ENCODE measurements at places on chromosomes 7 and 10. TPM values are rescaled to one million over a fixed set of nuclear protein-coding genes. Genes with fewer than 3 reads are reported as not detected.

DNA sequence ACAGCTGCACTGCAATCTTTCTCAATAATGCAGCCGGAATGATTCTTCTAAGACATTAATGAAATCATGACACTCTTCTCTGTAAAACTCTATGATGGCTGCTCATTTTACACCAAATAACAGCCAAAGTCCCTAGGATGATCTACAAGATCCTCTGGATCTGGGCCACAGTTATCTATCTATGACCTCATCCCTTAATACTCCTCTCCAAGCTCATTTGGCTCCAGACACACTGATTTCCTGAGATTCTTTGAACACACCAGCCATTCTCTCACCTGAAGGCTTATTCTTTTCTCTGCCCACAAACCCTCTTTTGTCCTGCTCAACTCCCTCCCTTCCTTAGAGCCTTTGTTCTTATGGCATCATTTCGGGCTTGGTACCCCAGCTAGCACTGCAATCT is 577.4 kb upstream of the ANKRD30A start:
- no peak for DNase-seq

- DNase-seq, result no peak
These were observed 45.2 kb downstream of the SRRM3 start for GRCh38 chr7:76246804-76247389.

GRCh38 chr10:22500656-22501340 is 155.5 kb downstream of the SPAG6 start:
- no peak for DNase-seq

RNF133 gene
- total RNA-seq, result 1.2 TPM

AKR1C1 gene
- 42.0 TPM for total RNA-seq

DNMBP gene
- 12.5 TPM for total RNA-seq

PRKCQ gene
- total RNA-seq, result 9.8 TPM

LRRC61 gene
- 10.2 TPM for total RNA-seq

- DNase-seq, result no peak
These were observed 36.0 kb upstream of the GLI3 start for GRCh38 chr7:42272793-42273665.

GPRIN2 gene
- 56.2 TPM for total RNA-seq

DNA sequence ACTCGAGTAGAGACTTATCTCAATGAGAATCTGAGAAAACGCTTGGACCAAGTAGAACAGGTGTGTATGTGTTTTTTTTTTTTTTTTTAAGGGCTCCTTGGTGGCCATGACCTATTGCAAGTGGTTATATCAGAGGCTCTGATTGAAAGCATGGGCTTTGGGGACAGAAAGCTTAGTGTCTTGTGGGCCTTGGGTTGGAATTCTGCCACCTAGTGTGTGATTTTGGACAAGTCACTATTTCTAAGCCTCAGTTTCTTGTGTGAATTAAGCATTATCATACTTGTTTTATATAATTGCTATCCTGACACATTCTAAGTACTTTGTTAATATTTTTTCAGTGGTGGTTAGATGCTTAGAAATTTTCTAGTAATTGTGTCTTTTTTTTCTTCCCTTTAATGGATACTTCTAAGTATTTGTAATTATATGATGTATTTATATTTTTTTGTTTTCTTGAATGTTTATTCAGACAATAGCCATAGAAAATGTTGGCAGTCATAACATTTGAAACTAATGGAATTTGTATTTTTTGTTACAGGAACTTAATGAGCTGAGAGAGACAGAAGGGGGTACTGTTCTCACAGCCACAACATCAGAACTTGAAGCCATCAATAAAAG is 33.1 kb downstream of the SMC3 start:
- DNase-seq, result no peak

- DNase-seq, result no peak
These were observed 103.2 kb upstream of the CYP26C1 start for GRCh38 chr10:92957223-92958010.

GRCh38 chr7:42176724-42177101 is 60.3 kb downstream of the GLI3 start:
- DNase-seq, result no peak

DNA sequence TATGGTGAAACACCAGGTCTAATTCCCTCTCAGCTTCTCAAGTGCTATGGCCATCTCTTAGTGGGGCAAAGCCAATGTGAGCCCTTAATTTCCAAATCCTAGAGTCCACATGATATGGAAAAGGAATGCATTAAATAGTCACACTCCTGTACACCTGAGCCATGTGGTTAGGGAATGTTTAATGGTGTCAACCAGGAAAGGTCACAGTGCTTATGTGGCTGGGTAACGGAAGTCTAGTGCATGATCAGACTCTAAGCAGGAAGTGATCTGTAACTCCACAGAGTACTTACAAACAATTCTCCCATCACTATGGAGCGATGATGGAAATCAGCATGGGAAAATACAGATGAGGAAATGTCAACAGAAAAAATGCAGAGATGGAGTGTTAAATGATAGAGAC is 148.8 kb downstream of the MAGI2 start:
- DNase-seq, result no peak

DNA sequence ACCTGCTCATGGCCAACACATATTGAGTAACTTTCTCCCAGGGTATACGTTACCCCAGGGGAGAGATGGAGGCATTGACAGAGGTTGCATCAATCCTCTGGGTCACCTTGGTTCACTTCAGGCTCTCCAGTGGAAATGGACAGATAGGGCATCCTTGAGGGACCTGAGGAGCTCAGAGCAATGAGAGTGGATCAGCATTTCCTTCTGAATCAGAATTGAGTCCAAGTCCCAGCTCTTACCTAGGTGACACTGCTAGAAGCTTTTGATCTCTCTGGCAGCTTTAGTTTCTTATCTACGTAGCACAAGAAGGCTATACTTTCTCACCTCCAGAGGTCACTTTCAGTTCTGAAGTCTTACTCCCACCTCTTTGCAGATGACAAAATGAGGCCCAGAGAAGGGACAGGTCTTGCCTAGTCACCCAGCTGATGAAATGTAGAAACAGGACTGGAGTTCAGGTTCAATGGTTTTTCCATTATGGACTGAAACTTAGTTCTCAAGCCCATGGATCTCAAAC is 35.2 kb downstream of the PANK1 start:
- DNase-seq, result no peak

GRCh38 chr7:50358779-50359178 is 54.3 kb downstream of the IKZF1 start:
- no peak for DNase-seq

GRCh38 chr10:133353202-133353959 is 4.4 kb downstream of the FUOM start:
- DNase-seq, result no peak

DNA sequence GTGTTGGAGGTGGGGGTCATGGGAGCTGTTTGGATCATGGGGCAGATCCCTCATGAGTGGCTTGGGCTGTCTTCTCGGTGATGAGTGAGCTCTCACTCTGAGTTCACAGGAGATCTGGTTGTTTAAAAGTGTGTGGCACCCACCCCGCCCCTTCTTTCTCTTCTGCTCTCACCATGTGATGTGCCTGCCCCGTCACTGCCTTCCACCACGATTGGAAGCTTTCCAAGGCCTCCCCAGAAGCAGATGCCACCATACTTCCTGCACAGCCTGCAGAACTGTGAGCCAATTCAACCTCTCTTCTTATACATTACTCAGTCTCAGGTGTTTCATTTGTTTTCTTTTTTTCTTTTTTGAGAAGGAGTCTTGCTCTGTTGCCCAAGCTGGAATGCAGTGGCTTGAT is 170.0 kb downstream of the PTPN20 start:
- DNase-seq, result no peak

DNA sequence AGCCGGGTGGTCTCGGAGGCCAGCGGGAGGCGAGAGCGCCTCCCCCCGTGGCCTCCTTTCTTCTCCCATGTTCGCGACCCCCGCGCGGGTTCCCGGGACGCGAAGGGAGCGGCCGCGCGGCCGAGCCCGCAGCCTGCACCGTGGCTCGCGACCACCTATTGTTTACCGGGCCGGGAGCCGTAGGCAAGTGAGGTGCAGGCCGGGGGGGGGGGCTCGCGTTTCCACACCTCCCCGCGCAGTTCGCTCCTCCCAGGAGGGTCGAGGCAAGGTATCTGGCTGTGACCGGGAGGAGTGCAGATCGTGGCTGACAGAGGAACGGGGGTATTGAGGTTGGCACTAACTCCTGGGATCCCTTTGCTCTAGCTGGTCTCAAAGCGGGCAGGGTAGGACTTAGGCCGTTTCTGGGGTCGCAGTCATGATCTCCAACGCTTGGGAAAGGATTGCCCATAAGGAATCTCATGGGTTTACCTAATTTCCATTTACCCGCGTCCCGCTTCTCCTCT is 734 bp downstream of the PTPN12 start:
- peak; percentile 80 for DNase-seq

DNA sequence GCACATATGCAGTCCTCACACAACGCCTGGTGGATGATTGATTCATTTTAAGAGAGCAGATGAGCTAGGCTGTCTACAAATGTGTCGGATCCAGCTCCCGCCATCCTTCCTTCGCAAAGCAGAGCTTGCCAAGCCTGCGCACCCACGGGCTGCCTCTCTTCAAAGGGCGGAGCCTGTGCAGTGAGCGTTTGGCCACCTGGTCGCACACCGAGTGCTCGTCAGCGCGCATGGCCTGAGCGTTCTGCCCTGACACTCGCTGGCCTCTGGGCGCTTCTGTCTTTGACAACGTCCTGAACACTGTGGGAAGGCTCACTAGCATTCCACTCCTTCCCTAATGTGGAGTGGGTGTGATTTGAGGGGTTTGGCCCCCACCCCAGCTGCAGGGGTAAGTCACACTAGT is 47.1 kb upstream of the TMEM72 start:
- DNase-seq, result peak; percentile 81

DNA sequence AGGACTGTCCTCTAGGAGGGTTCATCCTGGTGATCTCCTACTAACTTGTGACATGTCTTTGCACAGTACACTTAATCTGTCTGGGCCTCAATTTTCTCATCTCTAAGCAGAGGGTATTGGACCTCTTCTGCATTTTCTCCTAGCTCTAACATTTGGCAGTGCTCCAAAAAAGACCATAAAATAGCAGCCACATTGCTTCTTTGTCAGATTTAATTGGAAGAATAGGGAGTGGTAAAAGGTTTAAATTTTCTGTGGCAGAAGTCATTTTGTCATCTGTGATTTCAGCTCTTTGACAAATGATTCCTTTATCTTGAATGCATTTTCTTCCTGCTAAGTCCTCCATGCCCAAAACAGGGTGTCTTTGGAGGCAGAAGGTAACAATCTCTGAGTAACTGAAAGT is 289.9 kb upstream of the LRGUK start:
- no peak for DNase-seq

DNA sequence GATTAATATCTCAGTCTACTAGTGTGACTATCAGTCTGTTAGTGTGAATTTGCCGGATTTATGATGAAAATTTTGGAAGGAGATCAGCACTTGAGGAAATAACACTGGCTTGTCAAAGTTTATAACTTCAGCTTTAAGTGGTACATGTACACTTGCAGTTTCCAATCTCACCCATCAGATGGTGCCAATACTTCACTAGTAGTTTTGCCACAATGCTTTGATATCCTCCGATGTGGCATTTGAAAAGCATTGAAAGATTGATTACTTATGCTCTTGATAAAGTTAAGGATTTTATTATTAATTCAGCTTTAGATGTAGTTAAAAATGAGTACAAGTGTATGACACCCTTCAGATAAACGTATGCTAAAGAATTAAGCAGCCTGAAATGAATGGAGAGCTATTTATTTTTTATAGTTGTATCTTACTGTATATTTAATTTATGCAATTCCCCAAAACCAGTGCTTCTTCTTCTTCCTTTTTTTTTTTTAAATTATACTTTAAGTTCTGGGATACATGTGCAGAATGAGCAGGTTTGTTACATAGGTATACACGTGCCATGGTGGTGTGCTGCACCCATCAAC is 98.2 kb downstream of the ANLN start:
- DNase-seq, result no peak

DNA sequence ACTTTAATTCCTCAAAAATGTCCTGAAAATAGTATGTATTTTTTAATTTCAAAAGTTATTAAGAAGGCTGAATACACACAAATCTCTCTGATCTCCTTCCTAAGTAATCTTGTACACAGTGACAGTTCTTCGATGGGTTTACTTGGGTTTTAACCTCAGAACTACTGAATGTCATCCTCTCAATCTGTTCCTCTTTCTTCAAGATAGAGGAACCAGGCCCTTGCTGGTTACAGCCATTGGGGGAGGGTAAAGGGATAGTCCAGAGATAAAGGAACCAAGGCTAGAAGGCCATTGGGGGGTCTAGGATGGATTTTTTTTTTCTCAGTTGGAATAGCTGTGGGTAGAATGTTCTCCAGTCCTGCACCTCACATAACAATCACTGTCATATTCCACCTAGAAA is 224.9 kb downstream of the SKIDA1 start:
- no peak for DNase-seq

ANKRD30A gene
- 0.12 TPM for total RNA-seq

GRCh38 chr10:112832361-112832878 is 117.6 kb upstream of the TCF7L2 start:
- no peak for DNase-seq

GRCh38 chr7:69166979-69167516 is 431.2 kb upstream of the AUTS2 start:
- no peak for DNase-seq

- no peak for DNase-seq
These were observed 199.5 kb upstream of the PFKP start for GRCh38 chr10:2867788-2868299.

Measured in upper lobe of right lung (tissue), 1 donor.